Activated CD8-positive, alpha-beta memory T cell treated with anti-CD3 and anti-CD28 coated beads for 4 hours (primary cell): ENCODE measurements at places on chromosomes 7 and 10.

DNA sequence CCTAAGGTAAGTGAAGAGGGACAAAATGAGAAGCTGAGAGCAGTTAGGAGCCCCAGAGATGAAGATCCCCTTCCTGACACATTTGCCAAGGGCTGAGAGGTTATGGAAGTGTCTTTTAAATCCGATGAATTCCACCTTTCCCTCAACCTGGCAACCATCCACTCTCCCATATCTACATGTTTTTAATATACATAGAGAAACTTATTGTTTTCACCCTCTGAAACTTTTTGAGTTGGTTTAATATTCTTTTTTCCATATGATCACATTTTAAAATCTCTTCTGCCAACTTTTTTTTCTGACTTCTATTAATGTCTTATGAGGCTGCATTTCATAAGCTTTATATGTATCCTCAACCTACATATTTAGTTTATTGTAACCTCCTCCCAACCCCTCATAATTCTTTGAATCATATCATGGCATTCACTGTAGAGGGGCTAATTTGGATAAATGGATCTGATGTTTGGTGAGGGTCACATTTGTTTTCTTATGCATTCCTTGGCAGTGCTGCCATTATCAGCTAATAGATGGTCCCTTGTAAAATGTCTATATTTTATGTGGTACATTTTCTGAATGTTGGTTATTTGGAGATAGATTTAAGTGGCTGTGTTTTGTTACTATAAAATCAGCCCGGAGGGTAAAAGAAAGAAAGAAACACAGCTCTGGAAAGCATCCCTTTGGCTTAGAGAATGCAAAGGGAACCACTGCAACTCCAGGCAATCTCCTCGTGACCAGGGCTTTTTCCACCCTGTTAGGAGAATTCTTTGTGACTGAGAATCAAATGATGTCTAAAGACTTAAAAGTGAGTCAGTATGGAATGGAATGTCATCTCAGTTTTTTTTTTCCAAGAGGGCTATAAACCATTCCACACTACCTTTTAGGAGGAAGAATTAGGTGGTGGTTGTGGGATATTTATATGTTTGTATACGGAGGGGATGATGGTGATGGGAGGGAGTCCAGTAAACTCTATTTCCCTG is 334.4 kb downstream of the SUGCT start:
- DNase-seq, result no peak

GRCh38 chr7:49166441-49166840 is 242.1 kb downstream of the CDC14C start:
- no peak for DNase-seq

- no peak for DNase-seq
These were observed 178.8 kb upstream of the ITGB1 start for GRCh38 chr10:33136781-33137180.

DNA sequence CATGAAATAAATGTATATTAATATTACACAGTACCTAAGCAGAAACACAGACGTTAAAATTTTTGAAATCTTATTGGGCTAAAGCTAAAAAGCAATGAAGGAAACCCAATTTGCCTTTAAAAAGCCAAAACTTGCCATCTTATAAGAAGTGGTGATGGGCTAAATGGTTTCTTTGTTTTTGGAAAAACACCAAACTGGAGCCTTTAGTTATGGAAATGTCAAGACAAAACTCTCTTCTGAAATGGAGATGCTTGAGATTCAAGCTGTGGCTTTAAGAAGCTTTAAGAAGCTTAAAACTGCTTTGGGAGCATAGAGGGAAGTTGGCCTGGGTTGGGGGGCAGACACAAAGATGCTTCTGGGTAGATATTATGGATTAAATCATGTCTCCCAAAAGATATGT is 277.0 kb downstream of the GFRA1 start:
- no peak for DNase-seq
